ENCODE measurements at places on chromosomes 16 and 17.

GRCh38 chr17:76884995-76885893, 17.0 kb downstream of the MGAT5B start:
- DNase-seq, result no peak

GRCh38 chr17:67044016-67044772, at the start of gene CACNG1:
Gene CACNG1, plus strand, starts transcription at chr17:67044554. Its CDS starts 107 bp downstream, at chr17:67044661.
- no peak for DNase-seq

DNA sequence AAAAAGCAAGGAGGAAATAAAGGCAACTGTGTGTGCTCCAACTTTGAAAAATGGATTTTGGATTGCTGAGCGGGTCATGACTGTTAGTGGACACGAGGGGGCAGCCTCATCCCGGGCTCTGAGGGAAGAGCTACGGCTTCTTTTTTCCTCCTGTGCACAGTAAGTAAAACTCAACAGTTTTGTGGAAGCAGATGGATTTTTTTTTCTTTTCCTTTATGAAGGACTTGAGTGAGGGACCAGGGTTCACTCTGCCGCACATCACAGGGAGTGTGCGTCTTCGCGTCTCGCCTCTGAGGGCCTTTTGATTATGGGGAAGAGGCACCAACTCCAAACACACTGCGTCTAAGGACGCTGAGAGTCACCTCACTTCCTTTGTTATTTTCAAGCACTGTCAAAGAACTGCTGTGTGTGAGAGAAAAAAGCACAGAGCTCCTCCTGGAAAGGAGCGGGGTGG, 80.3 kb upstream of the GOT2 start:
- no peak for DNase-seq

GRCh38 chr17:74163271-74163821, 40.1 kb upstream of the RPL38 start:
- DNase-seq, result no peak

Measured in skeletal muscle cell (primary cell).